ENCODE measurements at places on chromosomes 12 and 14.

DNA sequence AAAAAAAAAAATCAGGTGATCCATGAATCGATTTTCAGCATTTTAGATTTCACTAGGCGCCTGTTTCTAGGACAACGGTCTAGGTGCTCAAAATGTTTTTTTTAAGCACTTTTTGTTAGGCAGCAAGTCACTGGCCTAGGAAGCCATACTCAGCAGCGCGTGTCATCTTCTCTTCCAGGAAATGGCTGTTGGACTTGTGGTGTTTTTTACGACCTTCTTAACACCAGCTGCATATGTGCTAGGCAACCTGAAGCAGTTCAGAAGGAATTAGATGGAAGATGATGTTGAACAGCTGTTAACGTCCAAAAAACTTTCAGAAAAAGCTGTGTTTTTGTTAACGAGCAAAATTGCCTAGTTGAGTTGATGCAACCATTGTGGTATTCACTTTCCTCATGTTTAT lies 868 bp downstream of the COX8C start:
- no peak for DNase-seq

- DNase-seq, result no peak
These were observed 41.1 kb upstream of the PCED1B start for GRCh38 chr12:47038270-47038748.

GRCh38 chr12:31861360-31861759 lies 97.9 kb upstream of the RESF1 start:
- DNase-seq, result no peak

DNA sequence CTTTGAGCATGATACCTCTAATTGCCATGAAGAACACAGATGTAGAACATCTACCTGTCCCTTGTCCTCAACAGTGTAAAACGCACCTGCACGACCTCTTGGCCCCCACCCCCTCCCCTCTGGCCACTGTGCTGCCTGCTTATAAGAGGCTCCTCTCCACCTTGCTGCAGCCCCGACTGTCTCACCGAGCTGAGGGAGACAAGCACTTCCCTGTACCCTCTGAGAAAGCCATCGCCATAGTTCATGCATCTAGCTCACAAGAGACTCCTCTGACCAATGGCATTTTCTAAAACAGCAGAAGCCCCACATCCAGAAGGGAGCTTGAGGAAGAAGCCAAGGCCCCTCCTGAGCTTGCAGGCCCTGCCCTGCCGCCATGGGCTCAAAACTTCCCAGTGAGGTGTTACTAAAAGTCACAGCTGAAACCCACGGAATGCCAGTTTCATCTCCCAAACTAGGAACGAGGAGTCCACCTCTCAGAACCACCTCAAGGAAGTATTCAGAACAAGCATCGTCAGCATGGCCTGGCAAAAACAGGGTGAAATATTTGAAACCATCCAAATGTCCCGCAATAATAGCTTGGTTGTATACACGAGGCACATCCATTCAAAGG lies 21.5 kb upstream of the ANO2 start:
- DNase-seq, result no peak

GRCh38 chr12:122124370-122124769 lies 45.8 kb downstream of the MLXIP start:
- DNase-seq, result no peak

- no peak for DNase-seq
These were observed 109.7 kb downstream of the EML1 start for GRCh38 chr14:99902925-99903324.

- no peak for DNase-seq
These were observed 48.3 kb downstream of the SLC41A2 start for GRCh38 chr12:104909761-104910160.

DNA sequence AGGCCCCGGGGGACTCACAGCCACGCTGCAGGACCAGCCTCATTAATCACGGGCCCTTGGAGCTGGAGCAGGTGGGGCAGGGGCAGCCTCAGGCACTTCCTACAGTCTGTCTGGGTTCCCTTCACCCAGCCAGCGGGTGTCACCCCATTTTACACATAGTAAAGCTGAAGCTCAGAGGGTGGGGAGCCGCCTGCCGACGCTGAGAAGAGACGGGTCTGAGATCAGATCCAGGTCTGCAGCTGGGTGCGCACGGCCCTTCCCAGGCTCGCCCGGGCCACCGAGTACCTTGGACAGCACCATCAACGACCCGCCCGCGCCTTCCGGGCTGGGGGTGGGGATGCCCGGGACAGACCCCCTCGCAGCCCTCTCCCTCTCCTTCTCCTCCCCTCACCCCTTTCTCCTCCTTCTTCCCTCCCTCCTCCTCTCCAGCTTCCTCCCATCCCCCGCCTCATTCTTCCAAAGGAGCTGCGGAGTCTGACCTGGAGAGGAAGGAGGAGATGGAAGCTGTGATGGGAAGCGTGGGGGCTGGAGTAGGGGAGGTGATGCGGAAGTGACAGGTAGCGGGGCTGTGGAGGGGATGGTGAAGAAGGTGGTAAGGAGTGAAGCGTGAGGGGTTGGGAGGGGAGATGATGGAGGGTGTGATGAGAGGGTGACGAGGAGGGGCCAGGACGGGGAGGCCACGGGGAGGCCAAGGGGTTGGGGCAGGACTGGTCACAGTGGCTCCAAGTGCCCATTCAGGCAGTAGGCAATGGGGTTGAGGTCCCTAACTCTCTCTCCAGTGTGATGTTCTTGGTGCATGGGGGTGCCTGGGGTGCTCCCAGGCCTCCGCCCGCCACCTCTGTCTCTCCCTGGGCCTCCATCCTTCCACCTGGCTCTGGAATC lies 8.8 kb downstream of the DTX1 start:
- no peak for DNase-seq

DNA sequence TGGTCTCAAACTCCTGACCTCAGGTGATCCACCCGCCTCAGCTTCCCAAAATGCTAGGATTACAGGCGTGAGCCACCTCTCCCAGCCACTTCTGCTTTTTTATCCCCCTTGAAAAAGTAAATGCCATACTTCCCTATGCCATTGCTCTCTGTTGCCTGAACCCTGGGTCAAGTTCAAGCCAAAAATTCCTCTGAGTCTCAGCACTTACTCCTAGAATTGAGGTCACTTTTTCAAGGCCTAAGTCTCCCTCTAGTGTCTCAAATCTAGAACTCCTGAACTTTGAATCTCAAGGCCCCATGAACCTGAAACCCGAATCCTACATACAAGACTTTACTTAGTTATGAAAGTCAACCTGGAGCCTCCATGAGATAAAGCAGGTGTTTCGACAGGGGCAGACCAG lies 1.4 kb upstream of the APOBEC1 start:
- no peak for DNase-seq

DNA sequence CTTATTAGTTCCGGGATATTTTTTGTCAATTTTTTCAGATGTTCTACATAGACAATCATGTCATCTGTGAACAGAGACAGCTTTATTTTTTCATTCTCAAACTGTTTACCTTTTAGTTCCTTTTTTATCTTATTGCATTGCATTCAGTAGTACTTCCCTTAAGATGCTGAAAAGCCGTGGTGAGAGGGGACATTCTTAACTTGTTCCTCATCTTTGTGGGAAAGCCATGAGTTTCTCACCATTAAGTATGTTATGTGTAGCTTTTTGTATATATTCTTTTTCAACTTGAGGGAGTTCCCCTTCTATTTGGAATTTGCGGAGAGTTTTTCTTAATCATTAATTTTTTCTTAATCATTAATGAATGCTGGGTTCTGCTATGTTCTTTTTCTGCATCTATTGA lies 1727.1 kb upstream of the SEL1L start:
- DNase-seq, result no peak

DNA sequence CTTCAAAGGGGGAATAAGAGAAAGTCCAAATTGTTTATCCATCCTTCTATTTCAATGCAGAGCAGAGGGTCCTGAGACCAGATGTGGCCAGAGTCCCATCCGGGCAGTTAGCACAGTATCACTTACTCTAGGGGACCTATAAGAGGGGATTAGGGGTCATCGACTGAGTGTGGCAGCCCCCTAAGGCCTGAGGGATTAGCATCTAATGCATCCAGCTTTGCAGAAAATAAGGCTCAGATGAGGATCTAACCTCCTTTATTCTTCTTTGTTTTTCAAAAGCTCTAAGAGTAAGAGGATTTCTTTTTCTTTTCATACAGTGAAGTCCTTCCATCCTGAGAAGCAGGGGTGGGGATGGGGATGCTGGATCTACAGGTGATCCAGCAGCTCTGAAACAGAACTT lies 43.5 kb downstream of the NEUROD4 start:
- no peak for DNase-seq

DNA sequence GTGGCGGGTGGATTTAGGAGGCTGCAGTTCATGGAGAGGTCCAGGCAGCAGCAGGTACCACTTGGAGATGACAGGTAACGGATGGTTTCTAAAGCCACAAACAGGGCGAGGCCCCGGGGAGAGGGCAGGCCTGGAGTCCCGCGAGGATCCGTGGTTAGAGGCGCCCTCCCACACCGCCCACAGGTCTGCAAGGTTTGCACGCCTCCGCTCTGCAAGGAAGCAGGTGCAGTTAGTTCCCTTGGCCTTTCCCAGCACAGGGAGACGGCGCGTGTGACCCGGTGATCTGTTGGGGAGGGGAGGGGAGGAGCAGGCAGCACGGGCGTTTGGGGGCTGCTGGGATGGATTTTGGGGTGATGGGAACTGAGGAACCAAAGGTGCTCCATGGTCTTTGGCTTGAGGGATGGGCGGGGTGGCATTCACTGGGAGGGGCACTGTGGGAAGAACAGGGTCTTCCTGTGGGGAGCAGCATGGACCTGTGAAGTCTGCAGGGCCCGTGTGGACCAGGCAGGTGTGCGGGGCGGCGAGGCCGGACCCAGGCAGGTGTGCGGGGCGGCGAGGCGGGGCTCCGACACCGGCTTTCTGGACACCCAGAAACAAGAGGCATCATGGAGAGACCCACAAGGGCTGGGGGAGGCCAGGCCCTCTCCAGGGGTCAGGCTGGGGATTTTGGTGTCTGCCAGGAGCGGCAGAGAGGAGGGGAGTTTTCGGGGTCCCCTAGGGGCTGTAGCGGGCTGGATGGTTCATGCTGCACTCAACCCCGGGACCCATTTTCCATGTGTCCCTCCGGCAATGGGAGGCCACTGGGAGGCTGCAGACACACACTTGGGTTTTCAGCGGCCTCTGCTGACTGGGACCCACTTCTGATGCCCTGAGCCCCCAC lies 29.1 kb downstream of the NOC4L start:
- no peak for DNase-seq

- DNase-seq, result no peak
These were observed 18.7 kb upstream of the KIF26A start for GRCh38 chr14:104119488-104120251.

DNA sequence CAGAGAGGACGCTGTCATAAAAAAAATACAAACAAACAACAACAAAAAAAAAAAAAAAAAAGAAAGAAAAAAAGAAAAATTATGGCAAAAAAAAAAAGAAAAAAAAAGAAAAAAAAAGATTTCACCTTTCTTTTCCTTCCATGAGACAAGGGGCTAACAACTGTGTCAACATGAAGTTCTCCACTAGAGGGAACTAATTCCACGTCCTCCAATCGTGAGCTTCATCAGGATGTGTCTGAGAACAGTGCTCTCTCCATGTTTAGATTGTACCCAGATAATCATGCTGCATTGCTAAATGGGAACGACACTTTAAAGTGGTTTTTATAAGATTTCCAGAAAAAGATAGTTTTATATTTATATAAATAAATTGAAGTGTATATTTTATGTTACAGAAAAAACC lies 96.2 kb upstream of the PTPRB start:
- peak; percentile 62 for DNase-seq

DNA sequence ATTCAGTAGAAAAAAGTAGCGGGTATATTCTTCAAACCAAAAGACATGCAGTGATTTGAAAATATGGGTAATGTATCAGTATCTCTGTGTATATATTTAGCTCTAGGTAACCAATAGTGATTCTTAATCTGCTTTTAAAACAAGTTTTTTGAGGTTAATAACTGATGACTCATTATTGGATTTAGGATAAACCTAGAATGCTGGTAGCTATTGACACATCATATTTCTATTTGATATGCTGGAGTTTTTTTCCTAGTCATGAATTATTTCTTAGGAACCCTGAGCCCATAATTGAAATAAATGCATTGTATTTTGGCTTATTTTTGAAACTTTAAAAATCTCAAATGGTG lies 15.5 kb downstream of the ARF6 start:
- DNase-seq, result no peak

GRCh38 chr12:9148926-9149325 lies 33.2 kb upstream of the A2M start:
- peak; percentile 43 for DNase-seq

GRCh38 chr12:75716291-75717025 lies 205.0 kb upstream of the KRR1 start:
- DNase-seq, result no peak

DNA sequence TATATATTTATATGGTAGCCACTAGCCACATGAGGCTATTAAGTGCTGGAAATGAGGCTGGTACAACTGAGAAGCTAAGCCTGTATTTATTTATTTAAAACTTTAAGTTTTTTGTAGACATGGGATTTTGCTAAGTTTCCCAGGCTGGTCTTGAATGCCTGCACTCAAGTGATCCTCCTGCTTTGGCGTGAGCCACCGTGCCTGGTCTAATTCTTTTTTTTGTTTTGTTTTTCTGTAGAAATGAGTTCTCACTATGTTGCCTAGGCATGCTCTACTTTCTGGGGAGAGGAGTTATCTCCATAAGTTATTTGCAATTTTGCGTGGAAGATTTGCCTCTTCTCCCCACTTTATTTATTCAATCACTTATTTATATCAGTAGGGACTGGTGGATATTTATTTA lies 4.8 kb upstream of the SNRNP35 start:
- no peak for DNase-seq

GRCh38 chr12:129696405-129696804 lies 207.4 kb downstream of the TMEM132D start:
- no peak for DNase-seq

- no peak for DNase-seq
These were observed 2.1 kb upstream of the DLST start for GRCh38 chr14:74879427-74880182.

DNA sequence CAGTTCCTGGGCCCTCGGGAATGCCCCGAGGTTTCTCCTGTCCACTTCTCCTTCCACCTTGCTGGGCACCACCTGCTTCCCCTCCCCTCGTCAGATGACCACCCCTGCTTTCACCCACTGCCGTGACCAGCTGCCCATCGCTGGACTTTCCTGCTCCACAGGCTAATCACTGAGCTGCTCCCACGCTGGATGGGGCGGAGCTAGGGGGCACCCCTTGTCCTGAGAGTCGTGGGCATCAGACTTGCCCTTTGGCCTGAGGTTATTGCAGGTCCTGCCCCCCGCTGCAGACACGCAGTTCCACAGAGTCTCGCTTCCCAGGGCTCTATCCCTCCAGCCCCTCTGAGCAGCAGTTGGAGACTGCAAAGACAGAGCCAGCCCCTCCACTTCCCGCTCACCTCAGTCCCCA lies 427 bp downstream of the SLC6A12 start:
- no peak for DNase-seq

DNA sequence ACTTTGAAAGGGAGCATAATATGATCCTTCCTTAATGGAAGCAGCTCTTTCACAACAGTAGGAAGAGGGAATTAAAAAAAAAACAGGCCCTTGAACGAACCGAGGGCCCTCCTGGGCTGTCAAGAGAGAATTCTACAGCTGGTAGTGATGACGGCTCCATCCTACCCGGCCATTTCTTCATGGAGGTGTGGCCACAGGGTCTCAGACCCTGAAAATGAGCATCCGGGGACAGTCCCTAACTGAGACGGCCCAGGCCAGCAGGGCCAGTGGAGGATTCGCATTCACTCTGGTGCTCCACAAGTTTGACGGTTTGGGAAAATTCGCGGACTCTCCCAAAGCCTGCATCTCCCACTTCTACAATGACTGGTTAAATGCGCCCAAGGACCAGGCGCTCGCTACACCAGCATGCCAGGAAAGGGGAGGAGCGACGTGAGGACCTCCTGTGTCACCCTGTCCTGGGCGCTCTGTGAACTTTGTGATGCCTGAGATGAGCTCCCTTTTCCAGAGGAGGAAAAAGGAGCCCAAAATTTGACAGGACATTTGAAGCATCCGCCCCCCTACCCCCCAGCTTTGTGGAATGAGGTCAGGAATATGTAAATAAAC lies 66.8 kb downstream of the BCL11B start:
- DNase-seq, result no peak
